Panc1 (cell line): ENCODE measurements at places on chromosomes 1 and 21.

DNA sequence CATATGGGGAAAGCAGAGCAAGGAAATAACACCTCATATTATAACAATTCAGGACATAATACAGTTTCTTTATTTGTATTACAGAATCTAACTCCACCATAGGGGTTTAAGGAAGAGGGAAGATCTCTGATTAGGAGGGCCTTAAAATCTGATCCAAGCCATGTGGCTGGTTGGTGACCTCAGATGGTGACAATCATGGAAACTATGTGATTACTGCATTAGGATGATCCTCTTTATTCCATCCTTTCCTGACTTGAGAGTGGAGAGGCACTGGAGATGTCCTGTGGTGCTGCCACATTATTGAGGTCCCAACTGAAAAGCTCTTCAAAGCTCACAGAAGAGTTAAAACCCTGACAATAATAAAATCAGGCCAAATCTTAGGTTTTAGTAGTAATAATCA, 168.1 kb upstream of the BEND5 start:
- DNase-seq: no peak

- DNase-seq: no peak
These were observed 37.8 kb downstream of the XCL1 start for GRCh38 chr1:168614235-168614634.

- DNase-seq: no peak
These were observed 46.3 kb downstream of the HTR6 start for GRCh38 chr1:19710825-19711611.

GRCh38 chr1:242132121-242132817, 133.4 kb upstream of the MAP1LC3C start:
- DNase-seq: no peak

- no peak for DNase-seq
These were observed 9.5 kb downstream of the EDEM3 start for GRCh38 chr1:184745110-184745509.

DNA sequence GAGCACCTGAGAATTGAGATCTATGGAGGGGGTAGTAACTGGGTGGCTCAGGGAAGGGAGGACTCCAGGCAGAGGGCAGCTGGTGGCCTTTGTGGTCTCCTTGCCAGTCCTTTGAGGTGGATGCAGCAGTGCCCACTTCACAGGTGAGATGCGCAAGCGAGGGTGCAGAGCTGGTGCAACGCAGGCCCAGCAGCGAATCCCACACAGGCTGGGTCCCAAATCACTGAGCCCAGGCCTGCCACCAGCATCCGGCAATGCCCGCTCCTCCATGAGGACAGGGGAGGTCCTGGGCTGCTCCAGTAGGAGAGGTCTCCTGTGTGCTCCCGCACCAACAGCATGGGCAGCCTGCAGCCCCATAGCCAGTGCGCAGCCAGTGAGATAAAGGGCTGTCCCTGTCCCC, 318.0 kb downstream of the PCP4 start:
- DNase-seq: no peak

GRCh38 chr1:17012775-17013490, 1.2 kb upstream of the ATP13A2 start:
- no peak for DNase-seq
